ENCODE measurements at places on chromosomes 3 and 15. TPM values are rescaled to one million over a fixed set of nuclear protein-coding genes. Genes with fewer than 3 reads are reported as not detected.

GRCh38 chr3:72070005-72070404, 285.1 kb upstream of the PROK2 start:
- no peak for DNase-seq

The TEX9 gene
- total RNA-seq: 1.2 TPM

The KCNMB2 gene
- total RNA-seq: not detected

The EAF2 gene
- 2.1 TPM for total RNA-seq

The CCR8 gene
- not detected for total RNA-seq

- DNase-seq: peak; percentile 82
These were observed 8.1 kb upstream of the ADAMTS17 start for GRCh38 chr15:100349696-100350433.

- DNase-seq: no peak
These were observed 65.0 kb downstream of the AAGAB start for GRCh38 chr15:67189326-67190051.

DNA sequence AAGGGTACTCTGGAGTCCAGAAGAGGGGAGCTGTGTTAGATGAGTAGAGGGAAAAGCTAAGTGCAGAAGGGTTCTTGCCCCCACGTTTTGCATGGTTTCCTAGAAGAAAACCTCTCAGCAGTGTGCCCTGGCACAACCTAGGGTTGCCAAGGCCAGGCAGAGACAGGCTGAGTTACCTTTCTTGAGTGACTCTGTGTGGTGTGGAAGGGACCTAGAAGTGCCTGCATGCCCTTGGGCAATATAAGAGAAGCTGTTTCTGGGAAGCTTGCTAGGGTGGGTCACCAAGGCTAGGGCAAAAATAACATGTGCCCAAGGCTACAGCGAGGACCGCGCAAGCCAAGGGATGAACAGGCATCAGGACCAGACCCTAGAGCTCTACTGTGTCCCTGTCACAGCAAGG, 3.4 kb upstream of the SAMD7 start:
- DNase-seq: no peak

- peak; percentile 22 for DNase-seq
These were observed 94.1 kb downstream of the MYH15 start for GRCh38 chr3:108416111-108416869.

Measured in HT1080 (cell line).